ENCODE measurements at places on chromosomes 11 and 22. TPM values are rescaled to one million over a fixed set of nuclear protein-coding genes. Genes with fewer than 3 reads are reported as not detected.

- DNase-seq: no peak
These were observed 530.6 kb downstream of the MN1 start for GRCh38 chr22:27270818-27271510.

DNA sequence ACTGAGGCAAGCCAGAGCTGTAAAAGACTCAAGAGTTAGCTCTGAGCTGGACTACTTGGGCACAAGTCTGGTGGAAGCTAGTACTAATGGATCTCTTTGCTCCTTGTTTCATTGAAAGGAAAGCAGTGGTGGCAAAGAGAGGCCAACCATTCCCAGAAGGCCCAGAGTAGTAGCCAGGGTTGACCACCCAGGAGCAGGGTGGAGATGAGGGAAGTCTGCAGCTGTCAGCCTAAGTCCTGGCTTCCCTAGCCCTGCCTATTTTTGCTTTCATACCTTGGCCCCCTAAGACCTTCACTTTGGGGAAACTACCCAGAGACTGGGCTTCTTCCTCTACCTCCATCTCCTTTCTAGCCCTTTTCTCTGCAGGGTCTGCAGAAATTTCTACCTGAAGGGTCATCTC is 155.0 kb upstream of the NCAM1 start:
- DNase-seq: no peak

DNA sequence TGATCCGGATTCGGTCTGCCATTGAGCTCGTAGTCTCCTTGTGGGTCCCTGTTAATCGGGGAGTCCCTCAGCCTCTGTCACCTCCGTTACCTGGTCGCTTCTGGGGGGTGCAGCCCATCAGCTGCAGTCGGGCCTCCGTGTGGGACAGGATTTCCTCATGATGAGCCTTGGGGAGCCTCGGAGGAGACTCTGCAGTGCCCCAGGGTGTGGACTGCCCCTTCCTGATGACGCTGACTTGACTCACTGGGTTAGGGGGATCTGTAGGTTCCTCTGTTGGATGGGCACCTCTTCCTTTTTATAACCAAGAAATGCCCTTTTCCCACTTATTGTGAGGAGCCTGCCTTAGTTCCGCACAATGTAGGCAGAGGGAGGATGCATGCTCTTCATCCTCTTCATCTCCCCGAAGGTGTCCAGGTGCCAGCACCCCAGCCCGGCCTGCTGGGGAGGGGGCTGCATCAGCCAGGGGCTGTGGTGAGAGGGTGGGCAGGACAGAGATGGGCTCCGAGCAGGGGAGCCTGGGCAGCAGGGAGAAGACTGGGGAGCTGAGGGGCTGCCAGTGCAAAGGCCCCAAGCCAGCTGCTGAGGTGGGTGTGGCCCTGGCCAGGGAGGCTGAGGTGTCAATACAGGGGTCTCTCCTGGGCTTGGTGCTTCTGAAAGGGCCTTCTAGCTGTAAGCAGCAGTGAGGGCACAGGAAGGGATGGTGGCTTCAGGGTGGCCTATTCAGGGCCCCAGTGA is 13.5 kb upstream of the TTLL8 start:
- no peak for DNase-seq

DNA sequence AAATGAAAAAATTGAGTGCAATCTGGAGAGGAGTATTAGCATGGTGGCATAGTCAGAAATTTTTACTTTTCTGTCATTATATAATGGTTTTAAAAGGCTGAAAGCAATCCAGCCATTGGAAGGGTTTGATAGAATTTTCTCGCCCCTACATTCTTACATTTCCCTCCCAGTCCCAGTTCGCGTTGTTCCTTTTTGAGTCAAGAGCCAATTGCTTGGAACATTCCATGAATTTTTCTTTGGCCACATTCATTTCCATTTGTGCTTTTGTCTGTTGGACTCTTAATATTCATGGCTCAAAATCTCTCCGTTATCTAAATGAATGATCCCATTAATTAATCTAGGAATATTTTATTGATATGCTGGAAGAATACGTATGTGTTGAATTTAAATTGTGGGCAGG is 66.0 kb downstream of the GRK3 start:
- DNase-seq: no peak

DNA sequence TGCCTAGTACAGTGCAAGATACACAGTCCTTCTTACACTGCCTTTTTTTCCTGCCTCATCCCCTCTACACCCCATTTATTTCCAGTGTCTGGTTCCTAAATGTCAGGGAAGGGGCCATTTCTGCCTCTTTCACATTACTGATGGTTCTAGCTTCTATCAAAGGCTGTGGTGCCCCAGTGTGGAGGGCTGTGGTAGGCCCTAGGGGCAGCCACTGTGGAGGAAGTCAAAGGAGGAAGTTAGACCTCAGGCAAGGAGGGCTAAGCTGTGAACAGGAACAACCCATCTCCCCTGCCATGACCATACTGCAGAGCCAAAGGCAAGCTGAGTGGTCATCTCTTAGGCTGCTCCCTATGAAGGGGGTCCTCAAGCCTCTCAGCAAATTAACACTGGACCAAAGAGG is 81.9 kb upstream of the CRTAM start:
- no peak for DNase-seq

DNA sequence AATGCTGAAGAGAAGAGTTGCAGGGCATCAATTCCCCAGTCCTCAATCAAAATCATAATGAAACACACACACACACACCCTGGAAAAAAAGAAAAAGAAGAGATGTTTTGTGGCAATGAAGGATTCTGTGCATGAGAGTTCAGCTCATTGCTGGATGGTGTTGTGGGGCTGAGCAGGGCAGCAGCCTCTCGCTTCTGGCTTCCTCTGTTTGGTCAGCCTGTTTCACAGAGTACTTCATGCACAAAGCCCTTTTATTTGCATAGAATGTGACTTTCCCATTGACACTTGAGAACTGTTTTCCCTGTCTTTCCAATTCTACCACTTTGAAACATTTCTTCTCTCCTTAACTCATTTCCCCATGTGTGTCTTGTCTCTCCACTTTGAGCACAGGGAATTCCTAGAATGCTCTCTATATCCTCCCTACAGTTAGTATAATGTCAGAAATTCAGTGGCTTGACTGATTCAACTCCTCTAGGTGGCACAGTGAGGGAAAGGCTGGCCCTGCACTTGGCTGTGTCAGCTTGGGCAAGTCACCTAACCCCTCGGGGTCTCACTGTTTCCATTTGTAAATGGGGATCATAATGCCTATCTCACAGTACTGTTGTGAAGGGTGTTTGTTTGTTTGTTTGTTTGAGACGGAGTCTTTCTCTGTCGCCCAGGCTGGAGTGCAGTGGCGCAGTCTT is 25.4 kb upstream of the BSX start:
- no peak for DNase-seq

DNA sequence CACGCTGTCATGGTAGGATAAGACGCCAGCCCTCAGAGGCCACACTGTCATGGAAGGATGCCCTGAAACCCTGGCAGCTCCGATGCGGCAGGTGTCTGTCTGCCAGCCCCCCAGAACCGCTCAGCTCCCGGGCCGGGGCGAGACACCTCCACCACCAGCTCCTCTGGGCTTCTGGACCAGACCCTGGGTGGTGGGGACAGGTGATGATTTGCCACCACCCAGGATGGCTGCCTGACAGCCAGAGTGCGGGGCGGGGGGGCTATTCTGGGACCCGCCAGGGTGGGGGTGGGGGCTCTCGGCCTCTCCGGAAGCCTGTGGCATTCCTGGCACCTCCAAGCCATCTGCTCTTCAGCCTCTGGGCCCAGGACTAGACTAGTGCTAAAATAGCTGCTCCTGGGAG is 9.4 kb downstream of the PHLDA2 start:
- no peak for DNase-seq

DNA sequence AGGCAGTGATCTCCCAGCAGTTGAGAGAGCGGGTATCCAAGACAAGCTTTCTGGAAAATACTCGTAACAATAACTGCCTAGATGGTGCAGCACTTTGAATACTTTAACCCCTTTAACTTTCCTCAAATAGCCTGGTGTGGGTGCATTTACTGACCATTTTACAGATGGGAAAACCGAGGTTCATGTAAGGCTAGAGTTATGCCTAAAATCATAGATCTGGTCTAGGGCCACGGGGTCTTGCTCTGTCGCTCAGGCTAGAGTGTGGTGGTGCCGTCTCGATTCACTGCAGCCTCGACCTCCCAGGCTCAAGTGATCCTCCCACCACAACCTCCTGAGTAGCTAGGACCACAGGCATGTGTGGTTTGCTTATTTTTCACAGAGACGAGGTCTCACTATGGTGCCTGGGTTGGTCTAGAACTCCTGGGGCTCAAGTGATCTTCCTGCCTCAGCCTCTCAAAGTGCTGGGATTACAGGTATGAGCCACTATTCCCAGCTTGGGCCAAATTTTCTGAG is 269.2 kb upstream of the SYN3 start:
- DNase-seq: no peak

GRCh38 chr11:93945596-93945995 is 75.6 kb upstream of the HEPHL1 start:
- no peak for DNase-seq

DNA sequence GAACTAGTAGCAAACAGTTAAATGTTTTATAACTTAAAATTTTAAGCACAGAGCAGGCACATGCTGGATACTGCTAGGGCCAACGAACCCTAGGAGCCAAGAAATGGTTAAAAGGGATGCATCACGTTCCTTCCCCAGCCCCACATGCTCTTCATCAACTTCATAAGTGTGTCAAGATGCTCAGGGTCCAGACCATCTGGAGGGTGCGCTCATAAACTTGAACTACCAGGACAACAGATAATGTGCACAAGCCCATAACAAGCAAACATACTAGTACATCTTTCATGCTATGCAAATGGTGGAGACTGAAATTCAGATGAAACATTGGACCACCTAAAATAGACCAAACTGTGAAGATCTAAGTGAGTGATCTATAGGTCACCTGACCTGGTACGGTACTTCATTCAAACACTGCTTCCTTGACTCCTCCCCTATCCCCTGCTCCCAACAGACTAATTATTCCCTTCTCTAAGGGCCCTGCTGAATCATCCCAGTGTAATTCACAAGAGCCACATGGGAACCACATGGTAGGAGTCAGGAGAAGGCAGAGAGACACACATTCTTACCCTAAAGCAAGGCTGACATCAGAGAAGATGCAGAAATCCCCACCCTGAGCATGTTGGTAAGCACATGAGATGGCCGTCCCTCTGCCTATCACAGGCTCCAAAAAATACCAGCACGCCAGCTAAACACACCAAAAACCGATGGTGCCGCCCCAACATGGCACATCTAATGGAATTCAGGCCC is 83.9 kb downstream of the ETS1 start:
- no peak for DNase-seq

GRCh38 chr11:8543278-8543677 is 50.8 kb downstream of the STK33 start:
- DNase-seq: no peak

Gene FZD4
- 15.8 TPM for total RNA-seq

DNA sequence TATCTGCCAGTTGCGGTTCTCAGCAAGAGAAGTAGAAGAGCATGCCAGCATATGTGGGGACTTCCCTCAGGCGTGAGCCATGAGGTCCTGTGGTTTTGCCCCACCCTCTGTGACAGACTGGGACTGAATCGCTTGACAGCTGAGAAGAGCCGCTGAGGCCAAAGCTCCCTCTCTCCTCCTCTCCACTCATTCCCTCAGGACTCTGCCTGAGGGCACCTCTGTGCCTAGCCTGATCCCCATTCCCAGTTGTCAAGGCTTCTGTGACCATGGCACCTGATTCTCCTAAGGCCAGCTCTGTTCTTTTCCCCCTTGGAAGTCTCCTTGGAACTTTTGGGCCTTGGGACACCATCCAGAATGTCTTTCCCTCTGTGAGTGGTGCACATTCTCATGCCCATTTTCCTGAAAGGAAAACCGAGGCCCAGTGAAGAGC is 27.0 kb downstream of the ART5 start:
- DNase-seq: no peak

- DNase-seq: no peak
These were observed 42.7 kb downstream of the CELF1 start for GRCh38 chr11:47510209-47510608.

DNA sequence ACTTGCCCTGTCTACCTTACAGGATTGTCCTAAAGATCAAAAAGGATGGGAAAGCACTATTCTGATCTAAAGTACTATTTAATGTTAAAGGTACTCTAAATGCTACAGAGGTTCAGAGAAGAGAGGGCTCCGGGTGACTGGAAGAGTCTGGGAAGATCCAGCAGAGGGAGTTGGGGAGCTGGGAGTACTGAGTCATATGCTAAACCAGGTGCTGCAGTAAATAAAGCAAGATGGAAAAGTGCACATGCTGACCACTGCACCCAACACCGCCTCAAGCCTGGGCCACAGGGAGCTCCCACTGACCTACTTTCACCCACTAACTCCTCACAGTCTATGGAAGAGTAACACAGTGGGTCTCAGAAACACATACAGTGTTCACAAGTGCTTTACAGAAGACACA is 49.3 kb downstream of the WT1 start:
- DNase-seq: no peak

DNA sequence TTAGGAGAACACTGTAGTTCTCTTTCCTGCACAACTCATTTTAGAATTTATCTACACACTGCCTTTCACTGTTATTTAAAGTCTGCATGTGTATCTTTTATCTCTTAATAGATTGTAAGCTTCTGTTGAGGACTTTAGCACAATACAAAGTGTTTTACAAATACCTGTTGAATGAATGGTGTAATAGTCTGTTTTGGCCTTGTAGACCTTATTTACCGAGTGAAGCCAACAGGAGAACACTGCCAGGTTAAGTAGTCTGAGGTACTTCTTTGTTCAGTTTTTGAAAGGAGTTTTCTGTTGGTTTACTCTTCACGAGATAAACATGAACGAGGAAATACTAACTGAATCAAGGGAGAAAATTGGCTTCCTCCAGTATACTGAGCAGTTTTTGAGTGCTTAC is 31.0 kb downstream of the SIK2 start:
- no peak for DNase-seq

GRCh38 chr11:36330411-36330810 is 34.3 kb downstream of the PRR5L start:
- DNase-seq: no peak

DNA sequence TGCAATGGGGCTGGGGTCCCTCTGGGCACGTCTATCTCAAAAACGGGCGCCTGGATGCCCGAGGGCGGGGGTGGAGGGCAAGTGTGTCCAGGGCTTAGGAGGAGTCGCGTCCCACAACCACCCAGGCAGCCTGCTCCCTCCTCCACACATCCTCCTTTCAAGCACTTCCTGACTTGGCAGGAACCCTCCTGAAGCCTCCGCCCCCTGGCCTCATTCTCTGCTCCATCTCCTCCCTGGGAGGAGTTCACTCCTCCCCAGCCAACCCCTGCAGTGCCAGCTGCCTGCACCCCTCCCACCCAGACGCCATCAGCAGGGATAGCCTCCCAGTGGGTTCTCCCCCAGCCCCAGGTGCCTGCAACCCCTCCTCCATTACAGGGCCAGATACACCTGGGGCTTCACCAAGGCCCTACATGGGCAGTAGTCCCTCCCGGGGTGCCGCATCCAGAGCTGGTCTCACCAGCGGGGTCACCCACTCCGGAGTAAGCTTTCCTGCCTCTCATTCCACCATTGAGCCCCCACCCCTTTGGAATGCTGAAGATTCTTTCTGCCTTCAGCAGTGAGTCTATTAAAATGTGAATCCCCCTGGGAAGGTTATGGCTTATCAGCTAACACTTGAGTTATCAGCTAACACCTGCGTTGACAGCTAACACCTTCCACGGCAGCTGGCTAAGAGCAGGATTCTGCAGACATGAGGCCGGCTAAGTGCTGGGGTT is 24.4 kb downstream of the RTN4R start:
- peak; percentile 74 for DNase-seq

- DNase-seq: peak; percentile 58
These were observed 1.6 kb downstream of the RAC2 start for GRCh38 chr22:37242395-37242918.

Gene C11orf68
- 13.6 TPM for total RNA-seq

Data from left lobe of liver (tissue), 2 donors.